ENCODE measurements at places on chromosomes 2 and 18. TPM values are rescaled to one million over a fixed set of nuclear protein-coding genes. Genes with fewer than 3 reads are reported as not detected.

Gene PROM2
- 1.0 TPM for total RNA-seq

Gene CCDC74B
- 1.2 TPM for total RNA-seq

Gene GBX2
- not detected for total RNA-seq

Gene MYCN
- not detected for total RNA-seq

Gene TRIM54
- total RNA-seq = 0.19 TPM

Gene CXCR1
- total RNA-seq = 0.19 TPM

Gene IL1R1
- total RNA-seq = 0.11 TPM

Gene HOXD13
- total RNA-seq = not detected

Gene CRYGD
- total RNA-seq = not detected

- no peak for DNase-seq
Observed at GRCh38 chr2:237935740-237936452, 30.9 kb upstream of the UBE2F start.

- peak; percentile 89 for DNase-seq
Observed at GRCh38 chr2:219308142-219309101, 779 bp downstream of the PTPRN start.

- no peak for DNase-seq
Observed at GRCh38 chr2:152594792-152595191, 122.5 kb downstream of the PRPF40A start.

GRCh38 chr18:70333757-70334156 is 44.9 kb downstream of the SOCS6 start:
- no peak for DNase-seq

GRCh38 chr2:149747456-149747855 is 159.9 kb upstream of the MMADHC start:
- no peak for DNase-seq

DNA sequence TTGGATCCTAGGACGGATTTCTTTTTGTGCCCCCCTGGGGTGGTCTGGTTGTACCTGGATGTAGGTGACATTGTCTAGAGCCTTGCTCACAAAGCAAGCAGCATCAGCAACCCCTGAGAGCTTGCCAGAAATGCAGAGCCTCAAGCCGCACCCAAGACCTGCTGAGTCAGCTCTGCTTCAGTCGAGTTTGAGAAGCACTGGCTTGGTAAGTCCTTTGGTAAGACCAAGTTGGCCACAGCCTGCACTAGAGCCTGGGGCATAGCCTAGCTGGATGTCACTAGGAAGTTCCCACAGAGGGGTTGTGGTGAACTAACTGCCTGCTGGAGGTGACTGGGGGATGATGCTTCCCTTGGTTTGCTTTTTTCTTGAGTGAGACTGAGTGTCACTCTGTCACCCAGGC is 6.2 kb downstream of the ABCG5 start:
- DNase-seq = no peak

GRCh38 chr2:158637357-158637756 is 157.8 kb upstream of the DAPL1 start:
- no peak for DNase-seq

DNA sequence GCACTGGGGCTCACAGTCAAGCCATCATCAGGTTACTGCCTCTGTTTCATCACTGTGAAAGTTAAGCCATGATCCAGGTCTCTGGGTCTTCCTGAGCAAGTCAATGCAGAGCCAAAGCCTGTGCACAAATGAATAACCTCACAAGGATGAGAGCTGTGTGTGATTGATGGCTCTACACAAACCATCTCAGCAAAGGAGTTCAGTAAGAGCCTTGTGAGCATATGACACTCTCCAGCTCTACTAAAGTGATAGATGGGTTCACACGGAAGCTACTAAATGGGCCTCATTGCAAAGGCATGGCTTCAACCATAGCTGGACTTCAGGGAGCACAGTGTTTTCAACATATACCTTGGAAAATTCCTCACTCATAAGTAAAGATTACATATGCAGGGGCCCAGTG is 101.5 kb downstream of the AFF3 start:
- no peak for DNase-seq

GRCh38 chr2:181788897-181789555 is 102.5 kb upstream of the ITPRID2 start:
- DNase-seq = no peak

DNA sequence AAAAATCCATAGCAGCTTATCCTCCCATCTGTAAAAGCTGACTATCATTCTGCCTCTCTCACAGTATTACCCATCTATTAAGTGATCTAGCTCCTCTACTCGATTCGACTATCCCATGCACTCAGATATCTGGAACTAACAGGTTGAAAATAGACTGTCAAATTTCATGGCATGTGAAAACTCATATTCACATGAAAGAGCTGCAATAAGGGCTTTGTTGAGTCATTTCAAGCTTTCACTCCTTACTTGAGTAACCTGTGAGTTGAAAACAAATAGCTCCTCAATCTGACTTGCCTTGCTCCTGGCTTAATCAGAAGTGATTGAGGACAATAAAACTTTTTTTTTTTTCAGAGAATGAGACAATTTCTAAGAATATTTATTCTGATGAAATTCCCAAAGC is 192.4 kb upstream of the ERBB4 start:
- no peak for DNase-seq

DNA sequence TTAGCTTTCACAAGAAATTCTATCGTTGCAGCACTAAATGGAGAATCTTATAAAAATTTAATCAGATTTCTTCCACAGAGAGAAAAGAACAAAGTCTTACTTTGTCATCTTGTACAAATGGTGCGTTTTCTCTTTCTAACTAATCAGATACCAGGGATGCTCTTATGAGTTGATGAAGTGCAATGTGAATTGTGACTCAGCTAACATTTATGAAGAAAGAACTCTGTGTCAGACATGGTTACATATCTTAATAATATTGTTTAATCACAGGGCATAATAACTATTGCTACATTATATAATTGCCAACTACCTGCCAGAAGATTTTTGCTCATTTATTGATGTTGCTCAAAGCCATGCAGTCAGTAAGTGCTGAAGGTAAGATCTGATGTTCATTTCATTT is 465.0 kb downstream of the CCDC85A start:
- no peak for DNase-seq

GRCh38 chr18:49303379-49303778 is 157.1 kb downstream of the DYM start:
- DNase-seq = no peak

DNA sequence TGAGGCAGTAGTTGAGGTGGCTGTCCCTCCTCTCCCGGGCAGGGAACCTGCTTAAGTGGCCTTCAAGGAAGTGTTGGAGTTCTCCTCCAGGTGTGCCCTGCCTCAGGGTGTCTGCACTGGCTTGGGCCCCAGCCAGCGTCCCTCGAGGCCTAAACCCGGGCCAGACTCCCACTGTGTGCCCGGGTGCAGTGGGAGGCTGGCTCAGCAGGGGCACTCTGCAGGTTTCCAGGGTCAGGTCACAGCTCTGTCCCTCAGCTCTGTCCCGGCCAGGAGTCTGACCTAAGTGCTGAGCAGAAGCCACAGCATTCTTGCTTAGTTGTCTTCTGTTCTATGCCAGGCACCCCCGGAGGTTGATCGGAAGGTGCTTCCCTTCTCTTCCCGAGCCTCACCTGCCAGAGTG is 69.0 kb upstream of the OTOS start:
- no peak for DNase-seq

- DNase-seq = no peak
Observed at GRCh38 chr2:101355401-101356054, 31.8 kb downstream of the CREG2 start.

- peak; percentile 41 for DNase-seq
Observed at GRCh38 chr2:134676960-134677359, 41.8 kb downstream of the TMEM163 start.

GRCh38 chr2:210376694-210377093 is 61.7 kb upstream of the MYL1 start:
- no peak for DNase-seq

GRCh38 chr2:61969376-61969775 is 63.9 kb downstream of the COMMD1 start:
- DNase-seq = no peak

- DNase-seq = no peak
Observed at GRCh38 chr2:196291873-196292800, 120.8 kb upstream of the STK17B start.

DNA sequence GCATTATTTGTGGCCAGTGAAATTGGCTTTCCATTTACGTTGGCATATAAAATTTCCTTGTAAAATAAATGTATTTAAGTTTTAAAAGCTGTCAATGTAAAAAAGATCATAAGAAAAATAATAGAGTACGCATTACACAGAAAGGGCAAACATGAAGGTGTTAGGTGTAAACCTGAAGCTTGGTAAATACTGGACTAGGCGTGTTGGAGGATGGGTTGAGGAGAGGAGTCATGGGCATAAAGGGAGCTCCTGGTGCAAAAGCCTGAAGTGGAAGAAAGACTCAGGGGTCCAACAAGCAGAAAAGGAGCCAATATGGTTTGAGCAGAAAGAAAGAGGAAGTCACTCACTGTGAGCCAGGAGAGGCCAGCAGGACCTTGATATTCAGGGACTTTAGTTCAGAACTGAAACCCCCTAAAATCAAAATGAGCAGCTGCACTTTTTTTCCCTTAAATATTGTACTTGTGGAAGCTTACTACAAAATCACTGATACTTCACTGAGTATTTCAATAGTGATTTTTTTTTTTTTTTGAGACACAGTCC is 24.4 kb downstream of the SP5 start:
- DNase-seq = no peak

- no peak for DNase-seq
Observed at GRCh38 chr2:211093743-211094303, 537.4 kb downstream of the CPS1 start.

- DNase-seq = no peak
Observed at GRCh38 chr2:11901351-11902069, 155.1 kb downstream of the LPIN1 start.

DNA sequence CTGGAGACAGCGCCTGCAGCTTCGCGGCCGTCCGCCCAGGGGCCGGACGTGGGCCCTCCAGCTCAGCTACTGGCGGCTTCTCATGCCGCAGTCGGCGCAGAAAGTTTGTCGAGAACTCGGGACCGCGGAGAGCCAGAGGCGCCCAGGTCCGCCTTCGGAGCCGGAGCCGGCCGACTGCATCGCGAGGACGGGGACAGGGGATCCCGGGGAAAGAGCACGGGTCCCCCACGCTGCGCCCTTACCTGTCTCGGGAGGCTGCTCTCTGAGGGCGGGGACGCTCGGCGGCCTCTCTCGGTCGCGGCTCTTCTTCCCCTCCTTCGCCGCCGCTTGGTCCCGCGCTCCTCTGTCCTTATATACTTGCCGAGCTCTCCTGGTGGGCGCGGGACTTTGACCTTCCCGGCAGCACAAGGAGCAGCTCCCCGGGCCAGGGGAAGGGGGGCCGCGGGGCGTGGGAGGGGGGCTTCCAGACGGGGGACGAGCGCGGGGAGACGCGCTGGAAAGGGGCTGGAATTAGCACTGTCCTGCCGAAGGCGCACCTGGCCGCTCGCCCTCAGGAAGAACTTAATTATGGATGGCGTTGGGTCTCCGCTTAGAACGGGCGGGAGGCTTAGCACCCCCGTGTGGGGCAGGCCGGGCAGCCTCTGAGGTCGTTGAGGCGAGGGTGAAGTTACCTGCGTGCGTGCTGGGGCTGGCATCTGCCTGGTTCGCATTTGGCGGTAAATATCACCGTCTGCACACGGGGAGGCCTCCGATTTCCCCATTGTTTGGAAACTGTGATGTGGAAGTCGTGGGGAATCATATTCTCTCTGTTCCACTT is at the start of gene POMC:
Gene POMC (minus strand): TSS at position 325 of the 817 bp plus-strand sequence. CDS start 3,808 bp downstream, outside the sequence.
- peak; percentile 67 for DNase-seq

DNA sequence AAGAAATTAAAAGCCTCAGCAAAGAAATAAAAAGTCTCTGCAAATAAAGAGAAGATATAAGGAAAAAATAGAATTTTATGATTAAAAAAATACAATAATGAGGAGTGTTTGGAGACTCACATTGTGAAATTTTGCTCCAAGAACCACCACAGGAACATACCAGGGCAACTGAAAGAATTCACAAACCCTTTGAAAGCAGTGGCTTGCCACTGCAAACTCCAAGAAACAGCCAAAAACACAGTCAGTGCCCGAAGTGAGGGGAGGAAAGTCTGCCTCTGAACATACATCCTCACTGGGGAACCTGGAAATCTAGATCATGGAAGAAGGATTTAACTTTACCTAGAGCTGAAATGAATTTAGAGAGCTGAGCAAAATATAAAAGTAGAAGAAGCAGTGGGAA is 33.1 kb downstream of the EVA1A start:
- DNase-seq = no peak

DNA sequence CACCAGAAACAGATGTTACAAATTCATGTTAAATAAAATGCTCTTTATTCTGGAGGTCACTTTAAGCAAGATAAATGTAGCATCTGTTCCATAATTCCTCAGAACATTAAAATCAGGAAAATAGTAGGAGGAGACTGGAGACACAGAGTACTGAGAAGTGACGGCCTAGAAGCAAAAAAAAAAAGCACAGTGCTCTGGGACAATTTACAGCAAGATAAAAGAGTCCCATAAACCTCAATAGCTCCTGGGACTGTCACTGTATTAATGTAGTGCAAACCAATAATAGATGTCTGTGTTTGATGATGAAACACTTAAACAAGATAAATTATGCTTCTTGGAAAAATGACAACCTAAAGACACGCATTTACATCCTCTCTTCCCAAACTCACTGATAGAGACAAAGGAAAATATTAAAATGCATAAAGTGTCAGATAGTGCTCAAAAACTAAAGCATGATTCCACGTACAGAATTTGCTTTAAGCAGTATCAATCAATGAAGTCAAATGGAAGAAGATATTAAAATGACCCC is 338.8 kb upstream of the REG3G start:
- no peak for DNase-seq

- peak; percentile 39 for DNase-seq
Observed at GRCh38 chr2:23312996-23313606, 71.9 kb upstream of the KLHL29 start.
